ENCODE measurements at places on chromosomes 6 and 20. TPM values are rescaled to one million over a fixed set of nuclear protein-coding genes. Genes with fewer than 3 reads are reported as not detected.
A peak's percentile ranks its signal among the peaks of the same experiment; 100 is the strongest.

Gene RWDD2A
- 11.0 TPM for polyA plus RNA-seq

Gene PLAGL2
- 29.3 TPM for polyA plus RNA-seq

Gene OR2W1
- not detected for polyA plus RNA-seq

Gene LY6G6C
- not detected for polyA plus RNA-seq

Gene SLC12A5
- 17.1 TPM for polyA plus RNA-seq

Gene NOX3
- polyA plus RNA-seq: not detected

Gene NR2E1
- not detected for polyA plus RNA-seq

Gene AIF1
- polyA plus RNA-seq: 1.6 TPM

GRCh38 chr20:1323256-1323655 lies 5.7 kb downstream of the SDCBP2 start:
- DNase-seq: no peak

DNA sequence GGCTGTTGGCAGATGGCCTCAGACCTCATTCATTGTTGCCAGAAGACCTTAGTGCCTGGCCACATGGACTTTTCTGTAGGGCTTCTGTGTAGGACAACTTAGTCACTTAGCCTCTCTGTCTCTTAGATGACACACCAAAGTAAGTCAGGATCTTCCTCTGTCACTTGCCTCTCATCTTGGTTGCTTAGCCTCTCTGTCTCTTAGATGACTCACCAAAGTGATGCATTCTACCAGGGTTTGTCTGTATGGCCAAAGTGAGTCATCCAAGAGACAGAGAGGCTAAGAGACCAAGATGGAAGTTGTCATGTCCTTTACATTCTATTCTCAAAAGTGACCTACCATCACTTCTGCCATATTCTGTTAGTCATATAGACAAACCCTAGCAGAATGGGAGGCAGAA lies 255.9 kb upstream of the DEFB112 start:
- DNase-seq: no peak

DNA sequence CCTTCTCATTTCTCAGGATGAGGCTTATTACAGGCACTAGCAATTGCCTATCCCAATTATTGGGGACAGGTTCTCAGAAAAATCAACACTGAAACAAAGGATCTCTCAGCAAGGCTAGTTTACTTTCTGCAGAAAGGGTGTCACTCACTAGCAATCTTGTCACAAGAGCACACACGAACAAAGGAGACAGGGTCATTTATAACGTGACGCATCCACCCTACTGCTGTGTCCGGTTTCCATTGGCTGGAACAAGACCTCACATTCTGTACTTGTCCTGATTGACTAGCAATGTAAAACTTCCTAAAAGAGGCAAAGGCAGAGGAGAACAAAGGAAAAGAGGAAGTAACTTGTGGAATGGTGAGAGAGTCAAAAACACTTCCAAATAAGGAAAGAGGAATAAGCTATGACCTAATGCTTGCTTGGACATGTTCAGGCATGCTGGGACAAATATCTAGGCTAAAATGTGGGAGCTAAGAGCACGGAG lies 160.2 kb upstream of the STXBP5 start:
- no peak for DNase-seq

GRCh38 chr6:107344981-107345380 lies 114.4 kb downstream of the PDSS2 start:
- DNase-seq: no peak

DNA sequence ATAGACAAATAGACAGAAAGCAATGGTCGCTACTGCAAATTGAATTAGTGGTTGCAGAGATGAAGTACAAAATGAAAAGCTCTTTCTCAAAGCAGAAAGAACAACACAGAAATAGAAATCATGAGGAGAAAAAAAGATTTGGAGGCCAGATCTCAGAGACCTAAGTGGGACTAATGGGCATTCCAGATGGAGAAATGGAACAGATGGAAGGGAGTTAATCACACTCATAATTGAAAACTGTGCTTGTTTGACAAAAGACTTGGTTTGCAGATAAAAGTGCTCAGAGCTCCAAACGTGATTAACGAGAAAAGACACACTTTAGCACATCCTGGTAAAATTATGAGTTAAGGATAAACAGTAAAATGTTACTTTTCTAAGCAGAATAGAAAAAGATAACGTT lies 58.1 kb upstream of the SNRPB2 start:
- no peak for DNase-seq

DNA sequence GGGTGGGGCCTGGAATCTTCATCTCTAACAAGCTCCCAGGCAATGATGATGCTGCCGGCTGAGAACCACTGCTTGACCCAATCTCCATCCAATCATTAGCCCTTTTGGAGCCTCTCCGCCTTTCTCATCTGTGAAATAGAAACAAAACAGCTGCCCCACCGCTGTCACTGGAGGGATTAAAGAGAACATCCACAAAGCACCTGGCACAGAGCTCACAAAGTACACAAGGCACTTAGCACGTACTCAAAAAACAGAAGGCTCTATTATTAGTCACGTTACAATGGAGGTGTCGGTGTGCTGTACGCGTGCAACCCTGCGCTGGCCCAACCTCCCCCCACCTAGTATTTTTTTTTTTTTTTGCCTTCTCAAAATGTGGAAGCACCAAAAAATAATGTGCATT lies 213.5 kb upstream of the ARID1B start:
- DNase-seq: no peak

DNA sequence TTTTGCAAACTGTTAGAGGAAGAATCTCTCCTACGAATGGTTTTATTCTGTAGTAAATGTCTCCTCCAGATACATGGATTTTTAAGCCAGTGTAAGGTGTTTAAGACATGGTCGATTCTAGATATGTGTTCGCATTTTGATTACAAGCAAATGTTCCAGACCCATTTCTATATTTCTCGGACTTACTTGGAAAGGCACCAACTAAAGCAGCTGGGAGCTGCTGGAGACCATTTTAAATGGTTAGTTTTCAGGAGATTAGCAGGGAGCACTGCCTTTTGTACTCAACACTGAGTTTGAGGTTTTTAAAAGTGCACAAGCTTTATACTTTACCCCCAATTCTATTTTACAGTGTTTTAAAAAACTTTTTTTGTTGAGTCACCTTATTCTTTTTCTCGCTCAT lies 857.0 kb downstream of the KIF16B start:
- DNase-seq: no peak

DNA sequence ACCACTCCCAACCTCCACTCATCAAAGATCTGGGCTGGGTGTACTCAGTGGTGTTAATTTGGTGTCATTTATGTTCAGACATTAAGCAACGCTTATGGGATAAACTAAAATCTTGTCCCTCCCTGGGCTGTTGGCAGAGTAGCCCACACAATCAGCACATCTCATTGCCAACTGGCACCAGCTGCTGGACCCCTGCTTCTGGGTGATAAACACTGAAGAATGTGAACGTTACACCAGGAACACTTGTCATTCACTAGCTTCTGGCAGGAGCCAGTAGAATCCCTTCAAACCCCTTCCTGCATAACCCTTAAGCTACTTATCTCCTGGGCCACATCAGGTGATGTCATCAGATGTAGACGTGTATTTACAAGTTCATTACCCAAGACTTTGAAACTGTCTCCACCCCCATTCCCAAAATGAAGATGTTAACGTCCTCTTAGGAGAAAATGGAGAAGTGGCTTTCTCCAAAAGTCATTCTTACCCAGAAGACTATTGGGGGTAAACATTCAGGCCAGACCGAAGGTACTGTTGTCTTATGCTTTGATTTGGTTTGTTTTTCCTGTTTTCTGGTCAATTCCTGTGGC lies 107.8 kb upstream of the CD93 start:
- DNase-seq: no peak

DNA sequence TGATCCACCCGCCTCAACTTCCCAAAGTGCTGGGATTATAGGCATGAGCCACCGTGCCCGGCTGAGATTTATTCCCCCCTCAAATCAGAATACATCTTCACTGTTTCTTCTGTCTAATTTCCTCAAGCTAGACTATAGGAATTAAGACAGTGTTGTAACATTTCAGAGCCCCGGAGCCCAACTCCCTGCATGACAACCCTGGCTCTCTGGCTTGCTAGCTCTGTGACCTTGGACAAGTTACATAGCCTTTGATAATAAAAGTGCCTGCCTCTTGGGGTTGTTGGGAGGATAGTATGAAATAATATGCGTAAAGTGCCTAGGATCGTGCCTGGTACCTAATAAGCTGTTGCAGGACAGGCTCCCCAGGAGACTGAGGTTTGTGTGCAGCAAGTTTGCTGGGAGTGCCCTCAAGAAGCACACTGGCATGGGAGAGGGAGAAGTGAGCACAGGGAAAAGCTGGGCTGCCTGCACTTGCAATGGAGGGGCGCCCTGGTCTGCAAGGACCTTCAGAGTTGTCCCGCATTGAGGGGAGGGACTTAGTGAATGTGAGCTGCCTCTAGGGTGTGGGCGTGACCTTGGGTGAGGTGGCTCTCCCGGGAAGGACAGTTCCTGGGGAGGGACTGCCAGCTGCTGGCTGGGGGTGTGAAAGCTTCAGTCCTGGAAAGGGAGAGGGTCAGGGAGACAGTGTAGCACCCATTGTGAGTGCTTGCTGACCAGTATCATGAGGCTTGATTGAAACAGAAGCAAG lies 43.4 kb downstream of the TAF8 start:
- peak; percentile 25 for DNase-seq

DNA sequence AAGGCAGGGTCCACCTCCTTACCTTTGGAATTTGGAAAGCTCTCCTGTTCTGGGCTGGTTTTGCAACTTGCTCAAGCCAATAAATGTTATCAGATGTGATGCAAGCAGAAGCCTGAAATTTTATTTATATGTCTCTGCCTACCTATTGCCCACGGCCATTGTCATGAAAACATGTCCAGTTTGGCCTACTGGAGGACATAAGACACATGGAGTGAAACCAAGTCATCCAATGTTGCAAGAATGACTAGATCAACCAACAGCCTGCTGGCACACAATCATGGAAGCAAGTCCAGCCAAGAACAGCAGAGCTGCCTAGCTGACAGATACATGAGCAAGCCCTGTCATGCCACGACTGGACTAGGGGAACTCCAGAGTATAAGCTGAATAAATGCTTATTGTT lies 56.7 kb upstream of the IRAK1BP1 start:
- DNase-seq: no peak

DNA sequence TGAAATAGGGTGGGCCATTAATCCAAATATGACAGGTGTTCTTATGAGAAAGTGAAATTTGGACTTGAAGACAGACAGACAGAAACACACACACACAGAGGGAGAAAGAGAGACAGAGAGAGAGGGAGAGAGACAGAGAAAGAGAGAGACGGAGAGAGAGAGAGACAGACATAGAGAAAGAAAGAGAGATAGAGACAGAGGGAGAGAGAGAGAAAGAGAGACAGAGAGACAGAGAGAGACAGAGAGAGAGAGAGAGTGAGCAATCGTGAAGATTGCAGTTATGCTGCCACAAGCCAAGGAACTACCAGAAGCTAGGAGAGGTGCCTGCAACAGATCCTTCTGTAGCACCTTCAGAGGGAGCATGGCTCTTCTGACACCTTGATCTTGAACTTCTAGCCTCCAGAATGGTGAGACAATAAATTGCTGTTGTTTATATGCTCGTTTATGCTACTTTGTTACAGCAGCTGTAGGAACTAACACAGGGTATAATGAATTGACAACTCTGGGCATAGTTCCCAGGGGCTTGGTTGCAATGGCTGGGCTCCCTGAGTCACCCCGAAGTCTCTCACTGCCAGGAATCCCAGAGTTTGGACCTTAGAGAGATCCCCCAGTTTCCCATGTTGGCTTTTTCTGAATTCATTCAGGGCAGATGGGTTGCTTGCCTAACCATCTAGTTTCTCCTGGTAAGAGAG lies 44.7 kb upstream of the ECI2 start:
- no peak for DNase-seq

DNA sequence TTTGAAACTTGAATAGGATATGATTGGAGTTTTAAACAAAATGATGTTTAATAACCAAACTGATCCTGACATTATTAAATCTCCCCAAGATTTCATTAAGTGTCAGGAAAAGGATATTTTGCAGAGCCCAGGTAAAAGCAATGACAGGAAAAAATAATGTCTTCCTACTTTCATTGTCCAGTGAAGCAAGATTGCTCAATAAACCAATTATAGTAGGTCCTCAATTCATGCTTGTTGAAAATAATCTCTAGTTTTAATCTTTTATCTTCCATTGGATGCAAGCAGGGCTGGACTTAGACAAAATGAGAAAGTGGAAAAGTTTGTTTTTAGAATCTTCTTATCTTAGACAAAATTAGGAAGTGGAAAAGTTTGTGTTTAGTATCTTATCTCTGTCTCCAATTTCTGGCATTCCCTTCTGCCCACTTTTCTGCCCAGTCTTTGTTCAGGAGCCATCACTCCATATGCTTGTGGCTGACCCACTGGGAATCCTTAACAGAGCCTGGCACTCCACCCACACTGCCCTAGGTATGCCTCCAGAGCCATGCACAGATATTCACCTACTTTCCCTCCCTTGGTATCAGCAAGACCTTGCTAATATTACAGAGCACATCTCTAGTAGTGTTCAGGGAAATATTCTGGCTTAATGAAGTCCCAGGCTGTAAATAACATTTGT lies 57.0 kb upstream of the CARMIL1 start:
- DNase-seq: no peak

DNA sequence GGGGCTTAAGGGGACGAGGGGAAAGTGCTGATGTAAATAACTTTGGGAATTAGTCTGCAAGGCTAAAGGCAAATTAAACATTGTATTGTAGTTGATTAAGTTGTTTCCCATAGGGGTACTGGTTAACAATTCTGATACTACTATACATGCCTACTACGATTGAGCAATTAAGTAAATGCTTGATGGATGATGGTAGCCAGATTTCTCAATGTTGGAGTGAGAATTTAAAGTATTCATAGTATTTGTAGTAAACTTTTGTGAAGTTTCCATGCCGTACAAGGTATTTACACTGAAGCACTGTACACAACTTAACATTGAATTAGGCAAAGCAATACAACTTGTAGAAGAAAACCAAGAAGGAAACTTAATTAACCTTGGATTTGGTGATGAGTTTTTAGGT lies 852.3 kb downstream of the QKI start:
- no peak for DNase-seq

GRCh38 chr6:52610011-52610410 lies 33.2 kb upstream of the TRAM2 start:
- no peak for DNase-seq

DNA sequence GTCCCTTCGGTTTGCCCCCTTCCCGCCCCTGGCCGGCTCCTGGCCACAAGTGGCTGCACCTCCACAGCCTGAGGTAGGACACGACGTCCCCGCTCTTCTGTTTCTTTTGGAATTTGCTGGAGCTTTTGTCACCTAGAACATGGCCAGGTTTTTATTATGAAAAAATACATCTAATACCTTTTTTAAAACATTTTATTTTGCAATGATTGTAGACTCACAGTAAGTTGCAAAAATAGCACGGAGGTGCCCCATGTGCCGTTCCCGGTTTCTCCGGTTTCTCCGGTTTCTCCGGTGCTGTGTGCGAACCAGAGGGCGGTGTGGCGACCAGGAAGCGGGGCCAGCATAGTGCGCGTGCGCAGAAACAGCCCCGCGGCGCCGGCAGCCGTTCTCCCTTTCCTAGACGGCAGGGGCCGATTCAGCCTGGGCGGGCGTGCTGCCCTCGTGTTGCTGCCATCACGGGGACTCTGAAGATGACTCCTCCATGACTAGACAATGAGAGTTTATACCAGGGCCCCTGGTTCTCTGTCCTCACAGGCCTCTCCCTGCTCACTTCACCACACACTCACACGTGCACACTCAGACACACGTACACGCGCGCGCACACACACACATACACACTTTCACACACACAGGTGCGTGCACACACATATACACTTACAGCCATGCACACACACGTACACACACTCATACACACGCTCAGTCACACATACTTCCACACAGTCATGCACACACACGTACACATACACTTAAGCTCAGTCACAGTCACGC lies 102.1 kb downstream of the TMEM242 start:
- peak; percentile 59 for DNase-seq
